ENCODE measurements at places on chromosomes 2 and 18.
A peak's percentile ranks its signal among the peaks of the same experiment; 100 is the strongest.

- DNase-seq, result no peak
Measured at GRCh38 chr2:203835892-203836800, 31.4 kb upstream of the CTLA4 start.

DNA sequence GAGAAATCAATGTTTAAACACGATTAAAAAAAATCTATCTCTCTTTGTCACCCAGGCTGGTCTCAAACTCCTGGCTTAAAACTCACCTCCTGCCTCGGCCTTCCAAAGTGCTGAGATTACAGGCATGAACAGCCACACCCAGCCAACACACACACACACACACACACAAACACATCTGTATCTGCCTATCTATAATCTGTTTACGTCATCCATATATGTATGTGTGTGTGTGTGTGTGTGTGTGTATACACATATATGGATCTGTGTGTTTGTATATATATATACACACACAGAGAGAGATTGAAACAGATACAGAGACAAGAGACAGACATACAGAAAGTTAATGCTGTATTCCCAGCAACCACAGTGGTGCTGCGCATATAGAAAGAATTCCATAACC is 497.1 kb downstream of the DSC3 start:
- DNase-seq, result no peak

DNA sequence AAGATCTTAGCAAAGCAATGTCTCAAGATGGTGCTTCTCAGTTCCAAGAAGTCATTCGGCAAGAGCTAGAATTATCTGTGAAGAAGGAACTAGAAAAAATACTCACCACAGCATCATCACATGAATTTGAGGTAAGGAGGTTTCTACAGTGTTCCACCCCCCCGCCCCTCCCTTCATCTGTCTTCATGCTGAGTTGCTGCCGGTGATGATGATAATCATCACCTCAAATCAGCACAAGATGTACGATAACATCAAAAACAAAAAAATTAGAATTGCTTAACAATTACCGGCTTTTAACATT is 14.6 kb downstream of the UGP2 start:
- no peak for DNase-seq

DNA sequence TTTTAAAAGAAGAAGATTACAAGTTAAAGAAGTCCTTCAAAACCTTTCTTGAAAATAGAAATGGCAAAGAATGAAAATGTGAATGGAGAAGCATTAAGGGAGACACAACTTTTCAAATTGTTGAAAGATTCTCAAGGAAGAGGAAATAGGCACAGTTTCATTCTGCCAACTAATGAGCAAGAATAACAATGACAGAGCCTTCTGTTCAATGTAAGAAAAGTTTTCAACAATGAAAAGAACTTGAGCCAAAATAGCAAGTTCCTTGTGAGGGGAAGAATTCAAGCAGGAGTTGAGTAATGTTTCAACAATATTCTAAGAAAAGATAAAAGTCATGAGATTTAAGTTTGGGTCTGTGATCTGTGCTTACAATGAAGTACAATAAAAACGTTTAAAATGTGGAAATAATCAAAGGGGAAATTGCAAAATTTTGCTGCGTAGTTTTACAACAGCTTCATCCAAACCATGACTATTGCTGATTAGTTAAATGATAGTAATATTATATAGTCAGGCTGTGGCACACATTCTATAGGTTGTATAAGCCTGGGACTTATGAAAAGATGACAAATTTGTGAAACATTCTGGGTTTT is 122.6 kb downstream of the METTL4 start:
- no peak for DNase-seq

DNA sequence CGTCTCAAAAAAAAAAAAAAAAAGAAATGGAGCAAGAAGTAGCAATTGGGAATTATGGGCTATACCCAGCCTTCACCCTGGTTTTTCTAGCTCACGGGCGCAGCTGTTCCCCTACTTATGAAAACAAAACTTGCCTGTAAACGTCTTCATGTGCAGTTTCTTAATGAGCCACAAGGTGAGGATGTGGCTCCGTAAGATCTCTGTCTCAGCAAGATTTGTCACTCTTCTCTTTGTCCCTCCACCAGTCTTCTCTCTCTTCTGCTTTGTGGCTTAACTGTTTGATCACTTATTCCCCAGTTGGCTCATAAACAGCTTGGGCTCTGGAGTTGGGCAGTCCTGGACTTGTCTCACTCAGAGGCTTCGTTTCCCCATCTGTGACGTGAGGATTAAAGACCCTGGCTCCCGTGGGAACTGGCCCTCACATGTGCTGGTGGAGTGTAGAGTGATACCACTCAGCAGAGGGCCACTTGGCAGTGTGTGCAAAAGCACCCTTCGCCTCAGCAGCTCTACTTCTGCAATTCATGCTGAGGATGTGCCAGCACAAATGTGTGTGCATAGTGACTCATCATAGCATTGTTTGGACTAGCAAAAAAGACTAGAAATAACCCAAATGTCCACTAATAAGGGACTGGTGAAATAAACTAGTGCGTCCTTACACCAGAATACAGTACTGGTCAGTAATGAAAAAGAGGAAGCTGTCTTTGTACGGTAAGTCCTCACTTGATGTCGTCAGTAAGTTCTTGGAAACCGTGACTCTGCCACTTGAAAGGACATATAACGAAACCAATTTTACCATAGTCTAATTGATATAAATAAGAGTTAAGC is 8.7 kb downstream of the CEP68 start:
- peak; percentile 92 for DNase-seq

- DNase-seq, result no peak
Measured at GRCh38 chr18:77058290-77058835, 74.2 kb downstream of the MBP start.

DNA sequence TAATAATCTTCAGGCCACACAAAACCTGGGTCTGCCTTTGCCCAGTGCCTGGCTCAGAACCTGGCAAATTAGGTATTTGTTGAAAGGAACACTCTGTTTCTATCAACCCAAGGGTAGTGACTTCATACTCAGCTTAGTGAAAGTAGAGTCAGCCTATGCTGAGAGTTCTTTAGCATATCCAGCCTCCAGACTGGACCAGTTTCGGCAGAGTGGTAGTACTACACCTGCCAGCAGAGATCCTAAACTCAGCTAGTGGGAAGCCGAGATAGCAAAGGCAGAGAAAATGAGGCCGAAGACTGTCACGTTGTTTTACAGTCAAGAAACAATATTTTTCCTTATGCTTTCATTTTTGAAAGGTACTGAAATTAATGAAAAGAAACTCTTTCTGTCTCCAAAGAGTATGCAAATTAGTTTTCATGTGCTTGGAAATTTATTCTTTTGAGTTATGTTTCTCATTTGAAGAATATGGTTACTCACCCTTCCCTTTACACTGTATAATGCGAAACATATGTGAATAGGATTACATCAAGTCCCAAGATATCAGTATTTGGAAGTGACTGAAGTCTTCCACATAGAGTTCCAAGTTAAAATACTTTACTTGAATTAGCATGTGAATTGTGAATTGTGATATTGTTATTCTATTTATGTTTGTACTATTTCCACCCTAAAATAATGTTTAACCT is 52.2 kb upstream of the UGP2 start:
- DNase-seq, result no peak

- DNase-seq, result no peak
Measured at GRCh38 chr2:109530712-109531111, 83.1 kb downstream of the SEPTIN10 start.

DNA sequence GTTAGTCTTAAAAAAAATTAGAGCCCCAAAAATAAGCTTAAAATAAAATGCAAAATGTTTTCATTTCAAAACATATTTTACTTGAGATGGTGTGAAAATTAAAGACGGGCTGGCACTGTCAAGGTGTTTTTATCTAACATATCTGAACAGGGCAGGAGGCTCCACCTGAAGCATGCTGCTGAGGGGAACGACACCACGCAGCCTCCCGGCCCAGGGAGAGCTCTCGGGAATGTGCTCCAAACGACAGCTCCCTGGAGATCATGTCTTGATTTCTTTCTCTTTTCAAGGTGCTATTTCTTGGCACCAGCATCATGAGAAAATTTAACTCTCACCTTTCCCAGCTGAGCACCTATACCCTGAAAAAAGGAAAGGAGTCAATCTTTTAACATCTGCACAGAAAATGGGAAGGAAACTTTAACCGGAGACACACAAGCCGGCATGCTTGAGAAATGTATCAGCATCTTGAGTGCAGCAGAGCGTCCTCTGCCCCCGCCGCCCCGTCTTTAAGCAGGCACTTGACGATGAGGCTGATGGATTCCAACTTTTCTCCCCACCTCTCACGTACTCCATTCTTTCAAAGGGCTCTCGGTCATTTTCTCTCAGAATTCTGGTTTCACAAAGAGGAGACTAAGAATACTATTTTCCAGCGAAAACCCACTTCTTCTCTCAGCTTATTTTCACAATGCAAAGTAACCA is 56.6 kb downstream of the EIPR1 start:
- DNase-seq, result no peak

GRCh38 chr2:146523196-146523595 is 1321.6 kb upstream of the ACVR2A start:
- no peak for DNase-seq

DNA sequence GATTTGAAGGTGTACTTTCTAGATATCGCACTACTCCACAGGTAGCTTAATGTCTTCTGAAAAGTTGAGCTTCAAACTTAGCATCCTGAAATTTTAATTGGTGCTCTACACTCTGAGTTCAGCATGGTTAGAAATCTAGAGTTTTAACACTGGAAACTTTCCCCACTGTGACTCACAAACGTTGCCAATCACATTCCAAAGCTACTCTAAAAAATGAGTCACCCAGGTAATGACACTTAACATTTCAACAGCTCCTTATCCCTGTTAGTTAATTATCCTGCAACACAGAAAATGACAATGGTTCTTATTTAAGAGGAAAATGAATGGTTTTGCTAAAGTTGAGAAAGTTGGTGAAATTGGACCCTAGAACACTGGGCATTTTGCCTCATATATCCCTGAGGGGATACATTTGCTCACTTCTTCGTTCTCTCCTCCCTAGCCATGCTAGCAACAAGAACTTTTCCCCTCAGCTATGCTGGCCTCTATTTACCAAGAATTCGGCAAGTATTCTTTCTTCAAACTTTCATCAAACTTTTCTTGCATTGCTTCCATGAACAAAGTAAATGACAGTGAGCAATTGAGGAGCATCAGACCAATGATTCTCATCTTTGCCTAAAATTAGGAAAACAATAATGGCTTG is 1024.1 kb upstream of the KLHL29 start:
- no peak for DNase-seq

DNA sequence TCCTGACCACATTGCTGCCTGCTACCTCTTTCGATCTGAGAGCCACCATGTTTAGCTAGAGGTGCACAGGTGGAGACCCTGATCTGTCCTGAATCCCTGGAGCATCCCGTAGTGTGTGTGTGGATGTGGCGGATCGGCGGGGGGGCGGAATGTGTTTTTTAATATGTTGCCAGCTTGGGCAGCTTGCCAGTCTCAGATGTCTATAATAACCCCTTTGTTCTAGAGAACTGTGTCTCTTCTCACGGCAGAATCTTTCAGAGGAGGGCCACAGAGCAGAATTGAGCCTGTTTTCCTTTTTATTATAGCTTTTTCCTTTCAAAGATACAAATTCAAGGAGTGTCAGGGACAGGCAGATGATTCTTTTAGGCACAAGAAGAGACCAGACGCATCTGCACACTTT is 934.1 kb upstream of the KLHL29 start:
- peak; percentile 12 for DNase-seq

GRCh38 chr2:134489732-134490384 is 228.9 kb downstream of the TMEM163 start:
- DNase-seq, result no peak

DNA sequence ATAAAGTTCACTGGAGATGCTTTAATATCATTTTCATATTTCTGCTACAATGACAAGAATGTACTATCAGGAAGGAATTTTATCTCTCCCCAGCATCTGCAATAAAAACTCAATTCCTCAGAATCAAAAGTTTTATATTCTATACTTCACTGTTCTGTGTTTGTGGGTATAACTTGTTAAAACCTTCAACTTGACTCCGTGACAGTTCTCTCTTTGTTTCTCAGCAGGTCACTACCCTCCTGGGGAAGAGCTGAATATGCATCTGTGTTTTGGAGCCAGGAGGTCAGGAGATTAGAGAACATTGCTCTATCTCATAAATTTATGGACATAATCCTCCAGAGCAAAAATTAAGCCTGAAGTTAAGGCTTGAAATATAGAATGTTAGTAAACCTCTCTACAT is 411.4 kb downstream of the TRIB2 start:
- DNase-seq, result no peak

DNA sequence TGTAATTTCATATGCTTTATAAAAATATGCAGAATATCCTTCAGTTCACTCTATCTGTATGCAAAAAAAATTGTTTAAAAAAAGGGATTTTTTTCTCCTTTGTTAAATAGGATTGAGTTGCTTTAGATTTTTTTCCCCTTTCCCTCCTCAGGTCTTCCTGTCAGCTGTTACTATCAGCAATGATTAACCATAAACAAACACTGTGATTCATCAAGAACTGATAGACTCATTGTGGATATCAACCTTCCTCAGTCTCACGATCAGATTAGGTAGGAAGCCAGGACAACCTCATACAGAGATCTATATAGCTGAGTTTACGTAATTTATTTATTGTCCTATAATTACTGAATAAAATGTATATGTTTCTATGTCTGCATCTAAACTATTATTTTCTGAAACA is 2136.2 kb upstream of the CELF4 start:
- no peak for DNase-seq

DNA sequence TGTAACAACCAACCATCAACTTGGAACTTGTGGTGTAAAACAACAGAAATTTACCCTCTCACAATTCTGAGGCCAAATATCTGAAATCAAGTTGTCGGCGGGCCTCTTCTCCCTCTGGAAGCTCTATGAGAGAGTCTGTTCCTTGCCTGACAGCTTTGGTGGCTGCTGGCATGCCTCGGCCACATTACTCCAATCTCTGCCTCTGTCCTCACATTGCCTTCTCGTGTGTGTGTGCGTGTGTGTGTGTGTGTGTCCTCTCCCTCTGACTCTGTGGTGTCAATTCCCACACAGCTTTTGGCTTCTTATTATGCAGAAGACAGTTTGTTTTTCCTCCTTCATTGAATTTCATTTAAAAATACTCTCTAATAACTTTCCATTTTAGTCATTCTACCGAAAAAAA is 50.4 kb downstream of the ZDBF2 start:
- DNase-seq, result no peak

GRCh38 chr18:10119991-10120390 is 206.2 kb downstream of the VAPA start:
- no peak for DNase-seq

- no peak for DNase-seq
Measured at GRCh38 chr2:181483876-181484275, 26.7 kb downstream of the ITGA4 start.

- DNase-seq, result no peak
Measured at GRCh38 chr2:202261531-202261930, 4.0 kb upstream of the NOP58 start.

All from SJCRH30 (cell line).